Gastrocnemius medialis (tissue), 4 donors: ENCODE measurements at places on chromosomes 16 and 17. TPM values are rescaled to one million over a fixed set of nuclear protein-coding genes. Genes with fewer than 3 reads are reported as not detected.

- no peaks in the 10 kb centered on the region for H3K27me3 ChIP-seq
- no peaks in the 10 kb centered on the region for H3K36me3 ChIP-seq
- no peak overlapping the region for H3K27ac ChIP-seq
- no peak overlapping the region for H3K4me3 ChIP-seq
Observed at GRCh38 chr16:50257876-50258275, 8.5 kb upstream of the ADCY7 start.

DNA sequence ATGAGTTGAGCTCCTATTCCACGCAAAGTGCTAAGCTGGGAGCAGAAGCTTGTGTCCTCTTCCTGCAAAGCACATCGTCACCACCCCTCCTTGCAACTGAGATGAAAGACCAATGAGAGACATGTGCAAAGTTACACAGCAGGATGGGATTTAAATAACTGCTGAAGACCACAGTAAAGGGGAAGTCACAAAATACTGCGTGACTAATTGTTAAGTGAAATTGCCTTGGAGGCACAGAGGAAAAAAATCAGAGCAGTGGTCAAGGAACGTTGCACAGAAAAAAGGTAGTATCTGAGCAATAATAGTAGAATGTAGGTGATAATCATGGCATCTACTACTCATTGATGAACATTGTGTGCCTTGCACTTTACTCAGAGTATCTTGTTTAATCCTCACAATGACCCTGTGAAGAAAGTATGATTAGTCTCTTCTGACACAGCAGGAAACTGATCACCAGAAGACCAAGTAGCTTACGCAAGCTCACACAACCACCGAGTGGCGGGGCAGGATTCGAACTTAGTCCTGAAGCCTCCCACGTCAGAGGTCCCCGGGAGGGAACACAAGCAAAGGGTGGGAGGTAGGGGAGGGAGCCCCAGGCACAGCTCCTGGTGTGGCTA is 15.4 kb upstream of the MYO18A start:
- no peaks in the 10 kb centered on the region for H3K36me3 ChIP-seq
- no peak for DNase-seq
- no peaks in the 10 kb centered on the region for H3K27me3 ChIP-seq
- H3K27ac ChIP-seq: no peak overlapping the region

GRCh38 chr17:67469208-67469980 is 92.3 kb downstream of the PITPNC1 start:
- H3K36me3 ChIP-seq: no peaks in the 10 kb centered on the region
- H3K27ac ChIP-seq: peak overlapping the region; percentile 51
- no peak overlapping the region for H3K4me3 ChIP-seq

GRCh38 chr16:89150090-89150835 is 21.3 kb upstream of the CDH15 start:
- peaks cover 2% of the 10 kb centered on the region for H3K4me1 ChIP-seq
- H3K4me3 ChIP-seq: no peak overlapping the region
- H3K27ac ChIP-seq: no peak overlapping the region
- no peak for DNase-seq
- H3K36me3 ChIP-seq: no peaks in the 10 kb centered on the region

GRCh38 chr16:82748026-82748425 is 121.3 kb downstream of the CDH13 start:
- peak overlapping the region; percentile 65 for H3K27ac ChIP-seq
- H3K36me3 ChIP-seq: no peaks in the 10 kb centered on the region
- no peaks in the 10 kb centered on the region for H3K27me3 ChIP-seq
- peaks cover 22% of the 10 kb centered on the region for H3K4me1 ChIP-seq
- H3K4me3 ChIP-seq: peak overlapping the region; percentile 23
- DNase-seq: peak; percentile 67

- DNase-seq: no peak
- no peaks in the 10 kb centered on the region for H3K36me3 ChIP-seq
- H3K4me3 ChIP-seq: no peak overlapping the region
- no peaks in the 10 kb centered on the region for H3K27me3 ChIP-seq
Observed at GRCh38 chr16:55256412-55257016, 67.5 kb upstream of the IRX6 start.

GRCh38 chr17:67712375-67712774 is 5.4 kb upstream of the NOL11 start:
- no peak overlapping the region for H3K27ac ChIP-seq
- no peaks in the 10 kb centered on the region for H3K27me3 ChIP-seq
- no peaks in the 10 kb centered on the region for H3K36me3 ChIP-seq
- DNase-seq: no peak
- peaks cover 5% of the 10 kb centered on the region for H3K4me1 ChIP-seq

GRCh38 chr17:31299624-31300023 is 2.6 kb upstream of the OMG start:
- H3K4me3 ChIP-seq: no peak overlapping the region
- no peak overlapping the region for H3K27ac ChIP-seq
- no peaks in the 10 kb centered on the region for H3K36me3 ChIP-seq
- no peaks in the 10 kb centered on the region for H3K27me3 ChIP-seq
- no peaks in the 10 kb centered on the region for H3K4me1 ChIP-seq

DNA sequence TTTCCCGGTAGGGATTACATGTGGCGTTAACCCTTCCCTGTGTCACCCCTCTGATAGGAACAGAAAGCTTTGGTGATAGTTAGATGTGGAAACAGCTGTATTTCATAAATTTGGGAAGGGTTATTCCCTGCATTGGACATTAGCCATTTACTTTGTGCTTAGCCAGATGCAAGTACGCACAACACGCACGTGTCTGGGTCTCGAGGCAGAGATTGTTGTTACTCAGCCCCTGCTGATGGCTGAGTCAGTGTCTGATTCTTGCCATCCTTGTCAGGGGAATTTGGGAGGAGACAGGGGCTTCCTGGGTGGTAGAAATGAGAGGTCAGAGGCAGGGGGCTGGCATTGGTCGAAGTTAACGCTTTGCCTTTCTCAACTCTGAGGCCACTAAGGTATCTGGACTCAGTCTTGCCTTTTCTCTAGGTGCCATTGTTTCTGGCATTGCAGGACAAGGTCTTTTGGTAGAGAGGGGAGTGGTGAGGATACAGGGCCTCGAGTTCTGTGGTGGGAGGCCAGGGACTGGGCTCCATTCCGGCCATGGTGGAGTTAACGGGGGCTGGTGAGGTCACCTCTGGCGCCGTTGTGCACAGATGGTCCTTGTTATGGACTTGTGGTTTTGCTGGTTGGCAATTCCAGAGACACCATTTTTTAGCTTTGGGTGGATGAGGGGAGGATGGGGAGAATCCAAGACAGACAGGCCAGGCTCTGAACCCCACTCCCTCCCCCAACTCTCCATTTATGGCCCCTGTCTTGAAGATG is 8.2 kb downstream of the MMP2 start:
- H3K27me3 ChIP-seq: no peaks in the 10 kb centered on the region
- H3K4me3 ChIP-seq: no peak overlapping the region

- no peak for DNase-seq
- no peak overlapping the region for H3K4me3 ChIP-seq
- H3K27me3 ChIP-seq: no peaks in the 10 kb centered on the region
- H3K27ac ChIP-seq: no peak overlapping the region
Observed at GRCh38 chr17:72379516-72379915, 258.7 kb downstream of the SOX9 start.

DNA sequence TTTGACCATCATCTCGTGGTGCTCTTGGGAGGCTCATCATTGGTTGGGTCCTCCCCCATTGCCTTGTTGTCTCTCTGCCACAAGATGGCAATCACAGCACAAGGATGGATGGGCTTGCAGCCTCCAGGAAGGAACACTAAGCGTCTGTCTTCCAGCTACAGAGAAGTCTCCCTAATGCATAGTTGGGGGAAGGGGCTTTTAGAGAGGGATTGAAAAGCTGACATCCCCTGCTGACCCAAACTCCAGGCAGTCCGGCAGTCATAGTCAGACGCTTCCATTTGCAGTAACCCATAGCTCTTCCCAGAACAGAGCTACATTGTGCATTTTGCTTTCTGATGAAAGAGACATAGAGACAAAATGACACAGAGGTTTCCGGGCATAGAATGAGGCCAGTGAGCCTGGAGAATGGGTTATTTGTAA is 111.4 kb downstream of the UTP18 start:
- H3K4me1 ChIP-seq: no peaks in the 10 kb centered on the region
- no peak for DNase-seq
- H3K36me3 ChIP-seq: no peaks in the 10 kb centered on the region
- H3K27ac ChIP-seq: no peak overlapping the region
- H3K27me3 ChIP-seq: no peaks in the 10 kb centered on the region

- no peaks in the 10 kb centered on the region for H3K27me3 ChIP-seq
- no peaks in the 10 kb centered on the region for H3K4me1 ChIP-seq
- DNase-seq: no peak
- no peaks in the 10 kb centered on the region for H3K36me3 ChIP-seq
- H3K4me3 ChIP-seq: no peak overlapping the region
Observed at GRCh38 chr17:3907483-3908216, 8.6 kb downstream of the P2RX1 start.

DNA sequence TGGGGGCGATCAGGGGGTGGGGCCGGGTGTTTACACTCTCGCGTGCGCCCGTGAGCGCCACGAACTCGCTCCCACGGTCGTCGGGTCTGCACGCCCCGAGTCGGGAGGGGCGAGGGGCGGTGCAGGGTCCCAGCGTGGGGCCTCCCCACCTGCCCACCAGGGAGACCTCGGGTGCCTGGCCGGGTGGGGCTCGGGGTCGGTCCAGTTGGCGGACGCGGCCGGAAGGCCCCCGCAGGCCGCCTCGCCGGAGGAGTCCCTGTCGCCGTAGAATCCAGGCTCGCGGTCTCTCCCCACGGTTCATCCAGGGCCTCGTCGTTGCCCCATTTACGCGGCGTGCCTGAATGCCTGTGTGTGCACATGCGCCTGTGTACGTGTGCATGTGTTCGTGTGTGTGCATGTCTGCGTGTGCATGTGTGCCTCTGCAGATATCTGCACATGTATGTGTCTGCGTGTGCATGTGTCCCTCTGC is 510 bp upstream of the RAB40B start:
- no peaks in the 10 kb centered on the region for H3K27me3 ChIP-seq
- peaks cover 19% of the 10 kb centered on the region for H3K4me1 ChIP-seq
- peak overlapping the region; percentile 87 for H3K27ac ChIP-seq
- H3K36me3 ChIP-seq: no peaks in the 10 kb centered on the region

DNA sequence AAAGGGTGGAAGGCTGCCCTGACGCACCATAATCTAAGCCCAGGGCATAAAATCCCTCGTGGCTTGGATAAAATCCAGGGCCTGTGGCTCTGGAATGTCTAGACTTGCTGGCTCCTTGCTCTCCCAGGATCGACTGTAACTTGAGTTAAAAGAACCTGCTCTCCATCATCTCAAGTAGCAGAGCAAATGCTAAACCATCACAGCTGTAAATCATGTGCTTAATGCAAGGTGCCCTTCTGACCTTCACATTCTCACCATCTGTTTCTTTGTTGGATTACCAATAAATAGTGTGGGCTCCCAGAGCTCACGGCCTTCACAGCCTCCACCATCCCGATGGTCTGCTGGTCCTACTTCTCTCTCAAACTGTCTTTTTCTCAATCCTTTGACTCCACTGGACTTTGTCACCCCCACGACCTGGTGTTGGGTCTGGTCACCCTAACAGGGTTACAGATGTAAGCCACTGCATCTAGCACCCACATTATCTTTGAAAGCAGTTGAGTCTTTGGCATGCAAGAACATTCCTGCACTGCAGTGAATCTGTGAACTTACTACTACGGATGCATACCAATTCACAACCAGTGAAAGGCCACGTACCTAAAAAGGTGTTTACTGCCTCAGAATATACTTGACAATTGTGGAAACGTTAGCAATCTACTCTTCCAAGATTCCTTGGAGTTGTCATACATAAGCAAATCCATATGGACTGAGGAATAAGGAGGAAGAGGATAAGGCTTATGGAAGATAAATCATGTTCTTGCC is 15.3 kb downstream of the RSL1D1 start:
- H3K27me3 ChIP-seq: no peaks in the 10 kb centered on the region
- no peak overlapping the region for H3K4me3 ChIP-seq
- no peak for DNase-seq
- peaks cover 11% of the 10 kb centered on the region for H3K4me1 ChIP-seq
- peaks cover 50% of the 10 kb centered on the region for H3K36me3 ChIP-seq
- peak overlapping the region; percentile 89 for H3K27ac ChIP-seq

GRCh38 chr17:76946772-76947135 is 78.5 kb downstream of the MGAT5B start:
- H3K27ac ChIP-seq: no peak overlapping the region
- peaks cover 3% of the 10 kb centered on the region for H3K27me3 ChIP-seq
- no peaks in the 10 kb centered on the region for H3K4me1 ChIP-seq
- H3K36me3 ChIP-seq: no peaks in the 10 kb centered on the region
- no peak for DNase-seq

- no peaks in the 10 kb centered on the region for H3K4me1 ChIP-seq
- no peak overlapping the region for H3K27ac ChIP-seq
- no peaks in the 10 kb centered on the region for H3K27me3 ChIP-seq
- H3K36me3 ChIP-seq: no peaks in the 10 kb centered on the region
Observed at GRCh38 chr16:12405089-12405488, 398.6 kb downstream of the CPPED1 start.

GRCh38 chr17:15947271-15947670 is 2.3 kb downstream of the ADORA2B start:
- no peak overlapping the region for H3K27ac ChIP-seq
- H3K27me3 ChIP-seq: peaks cover 22% of the 10 kb centered on the region
- DNase-seq: no peak
- peaks cover 14% of the 10 kb centered on the region for H3K4me1 ChIP-seq
- H3K4me3 ChIP-seq: no peak overlapping the region
- no peaks in the 10 kb centered on the region for H3K36me3 ChIP-seq

- no peaks in the 10 kb centered on the region for H3K4me1 ChIP-seq
- peak; percentile 32 for DNase-seq
- no peak overlapping the region for H3K27ac ChIP-seq
- H3K36me3 ChIP-seq: peaks cover 35% of the 10 kb centered on the region
- no peak overlapping the region for H3K4me3 ChIP-seq
- no peaks in the 10 kb centered on the region for H3K27me3 ChIP-seq
Observed at GRCh38 chr16:30112197-30113030, 923 bp downstream of the GDPD3 start.

Gene CACNG3
- not detected for total RNA-seq

Gene TP53TG3F
- total RNA-seq: not detected

Gene CHST4
- total RNA-seq: not detected

Gene MARF1
- total RNA-seq: 29.8 TPM

Gene IQCK
- 8.5 TPM for total RNA-seq

Gene CMTM4
- total RNA-seq: 6.2 TPM

Gene SPN
- total RNA-seq: 0.88 TPM

Gene FAM20A
- total RNA-seq: 3.1 TPM

Gene CDYL2
- total RNA-seq: 1.9 TPM
